ENCODE measurements at places on chromosomes 4 and X. TPM values are rescaled to one million over a fixed set of nuclear protein-coding genes. Genes with fewer than 3 reads are reported as not detected.
A peak's percentile ranks its signal among the peaks of the same experiment; 100 is the strongest.

GRCh38 chr4:108694423-108694822 lies 44.0 kb downstream of the OSTC start:
- no peak overlapping the region for H3K4me3 ChIP-seq
- no peak for DNase-seq
- no peaks in the 10 kb centered on the region for H3K4me1 ChIP-seq

Gene TGIF2LX
- not detected for total RNA-seq

Gene MTNR1A
- total RNA-seq: not detected

DNA sequence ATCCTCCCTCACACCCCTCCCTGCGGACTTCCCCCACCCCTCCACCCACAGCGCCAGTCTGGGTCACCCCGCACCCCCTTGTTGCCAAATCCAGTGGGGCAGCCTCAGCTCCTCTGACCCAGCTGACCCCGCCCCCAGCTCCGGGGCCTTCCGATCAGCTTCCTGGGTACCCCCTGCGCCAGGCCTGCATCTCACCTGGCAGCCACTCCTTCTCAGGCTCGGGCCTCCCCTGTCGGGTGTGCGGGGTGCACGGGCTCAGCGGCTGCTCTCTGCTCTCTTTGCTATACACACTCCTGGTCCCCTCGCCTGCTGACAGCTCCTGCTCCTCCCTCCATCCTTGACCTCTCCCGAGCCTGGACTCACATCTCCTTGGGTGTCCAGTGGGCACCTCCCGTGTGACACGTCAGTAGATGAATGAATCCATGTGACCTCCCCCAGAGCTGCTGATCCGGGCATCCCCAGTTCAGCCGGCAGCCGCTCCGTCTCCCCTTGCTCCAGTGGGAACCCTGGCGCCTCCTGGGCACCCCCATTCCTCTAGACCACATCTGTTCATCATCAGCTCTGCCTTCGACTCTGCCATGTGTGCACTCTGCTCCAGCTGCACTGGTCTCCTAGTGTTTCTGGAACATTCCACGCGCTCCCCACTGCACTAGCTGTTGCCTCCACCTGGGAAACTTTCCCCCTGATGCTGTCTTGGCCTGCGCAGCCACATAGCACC lies 9.9 kb downstream of the CFAP99 start:
- H3K4me3 ChIP-seq: no peak overlapping the region
- peaks cover 5% of the 10 kb centered on the region for H3K27me3 ChIP-seq
- no peak overlapping the region for H3K27ac ChIP-seq

Gene FABP2
- 0.11 TPM for total RNA-seq

GRCh38 chr4:103098756-103099440 lies 736 bp downstream of the BDH2 start:
- H3K36me3 ChIP-seq: peaks cover 4% of the 10 kb centered on the region
- H3K4me1 ChIP-seq: peaks cover 14% of the 10 kb centered on the region
- peak overlapping the region; percentile 91 for H3K27ac ChIP-seq
- no peaks in the 10 kb centered on the region for H3K27me3 ChIP-seq
- H3K4me3 ChIP-seq: peak overlapping the region; percentile 92
- no peak for DNase-seq
